Renal cortical epithelial cell (primary cell): ENCODE measurements at places on chromosomes 5 and 9. TPM values are rescaled to one million over a fixed set of nuclear protein-coding genes. Genes with fewer than 3 reads are reported as not detected.

- DNase-seq = no peak
Measured at GRCh38 chr5:131536211-131536826, 98.7 kb downstream of the RAPGEF6 start.

DNA sequence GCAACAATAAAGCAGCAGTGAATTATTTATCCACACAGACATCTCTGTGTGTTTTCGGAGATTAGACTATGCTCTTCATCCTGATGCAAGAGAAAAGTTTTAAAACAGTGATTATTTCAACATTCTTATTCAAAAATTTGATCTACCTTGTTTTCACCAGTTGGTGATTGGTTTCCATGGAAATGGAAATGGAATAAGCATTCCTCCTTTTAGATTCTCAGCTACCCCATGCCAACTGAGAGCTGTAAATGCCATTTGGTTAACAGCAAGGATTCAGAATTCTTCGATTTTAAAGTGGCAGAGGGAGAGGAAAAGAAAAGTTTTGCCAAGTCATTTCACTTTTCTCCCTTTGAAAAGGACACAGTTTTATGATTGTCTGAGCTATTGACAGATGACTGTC is 154.7 kb downstream of the PCSK5 start:
- peak; percentile 20 for DNase-seq

- no peak for DNase-seq
Measured at GRCh38 chr9:8494571-8494970, 695.0 kb upstream of the DMAC1 start.

DNA sequence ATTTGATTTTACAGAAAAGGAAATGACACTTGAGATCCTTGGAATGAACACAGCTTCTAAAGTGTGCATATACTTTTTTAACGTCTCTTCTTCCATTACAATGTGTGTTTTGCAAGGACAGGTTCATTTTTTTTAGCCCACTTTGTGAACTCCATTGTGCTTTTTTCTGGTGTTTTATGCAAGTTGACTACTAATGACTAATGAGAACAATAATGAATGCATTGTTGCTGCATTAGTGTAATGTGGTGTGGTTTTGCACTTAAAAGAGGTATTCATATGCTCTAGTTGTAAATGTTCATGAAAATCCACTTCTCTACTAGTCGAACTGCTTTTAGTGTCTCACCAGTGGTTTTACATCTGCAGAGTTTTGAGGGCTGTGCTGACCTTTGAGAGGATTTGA is 93.6 kb downstream of the UHRF2 start:
- peak; percentile 68 for DNase-seq

GRCh38 chr5:6950860-6951259 is 237.6 kb downstream of the TENT4A start:
- no peak for DNase-seq

GRCh38 chr9:37967014-37967760 is 63.3 kb upstream of the SLC25A51 start:
- DNase-seq = peak; percentile 70

GRCh38 chr9:114888607-114889006 is 41.8 kb downstream of the TNFSF8 start:
- DNase-seq = no peak

DNA sequence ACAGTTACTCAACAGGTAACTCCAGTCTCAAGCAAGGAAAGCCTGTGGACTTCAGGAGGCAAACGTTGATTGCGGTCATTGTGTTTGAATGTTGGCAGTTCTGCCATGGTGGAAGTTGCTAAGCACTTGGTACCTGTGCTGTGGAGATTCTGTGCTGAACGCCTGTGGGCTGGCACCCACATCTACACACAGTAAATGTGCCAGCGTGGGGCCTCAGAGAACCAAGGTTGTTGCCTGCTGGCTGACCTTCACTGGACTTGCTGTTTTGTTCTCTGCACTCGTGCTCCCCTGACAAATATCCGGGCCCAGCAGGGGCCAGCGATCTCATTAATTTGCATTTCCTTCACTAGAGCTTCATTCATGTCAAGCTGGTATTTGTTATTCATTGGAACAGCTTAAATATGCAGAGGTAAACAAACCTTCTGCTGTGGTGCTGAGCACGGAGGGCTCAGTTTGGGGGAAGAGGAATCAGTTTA is 141.8 kb downstream of the PRKACG start:
- DNase-seq = no peak

DNA sequence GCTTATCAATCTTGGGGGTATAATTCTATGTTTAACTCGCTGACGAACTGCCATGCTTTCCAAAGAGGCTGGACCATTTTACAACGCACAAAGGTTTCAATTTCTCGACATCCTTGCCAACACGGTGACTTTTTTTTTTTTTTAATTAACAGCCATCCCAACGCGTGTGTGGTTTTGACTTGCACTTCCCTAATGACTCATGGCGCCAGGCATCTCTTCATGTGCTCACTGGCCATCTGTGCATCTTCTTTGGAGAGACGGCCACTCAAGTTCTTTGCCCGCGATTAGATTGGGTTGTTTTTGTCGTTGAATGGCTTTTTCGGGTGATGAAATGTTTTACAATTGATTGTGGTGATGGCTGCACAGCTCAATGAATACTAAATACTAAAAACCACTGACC is 12.5 kb upstream of the CARD9 start:
- DNase-seq = no peak

GRCh38 chr9:91496351-91496750 is 72.7 kb upstream of the NFIL3 start:
- DNase-seq = no peak

DNA sequence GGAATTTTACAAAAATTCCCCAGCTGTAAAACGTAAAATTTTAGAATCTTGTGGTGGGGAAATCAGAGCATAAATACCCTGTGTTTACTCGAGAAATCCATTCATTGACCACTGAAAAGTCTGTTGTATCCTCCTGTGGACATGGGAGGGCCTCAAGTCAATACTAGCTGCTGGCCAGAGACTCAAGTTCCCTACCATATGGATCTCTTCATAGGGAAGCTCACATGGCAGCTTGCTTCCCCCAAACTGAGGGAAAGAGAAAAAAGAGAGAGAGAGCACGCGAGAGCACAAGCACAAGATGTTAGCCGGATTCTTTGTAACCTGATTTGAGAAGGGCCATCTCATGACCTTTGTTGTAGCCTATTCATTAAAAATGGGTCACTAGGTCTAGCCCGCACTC is 591.9 kb downstream of the LRRC70 start:
- no peak for DNase-seq

GRCh38 chr9:100473276-100474081 is 530 bp downstream of the TMEFF1 start:
- no peak for DNase-seq

DNA sequence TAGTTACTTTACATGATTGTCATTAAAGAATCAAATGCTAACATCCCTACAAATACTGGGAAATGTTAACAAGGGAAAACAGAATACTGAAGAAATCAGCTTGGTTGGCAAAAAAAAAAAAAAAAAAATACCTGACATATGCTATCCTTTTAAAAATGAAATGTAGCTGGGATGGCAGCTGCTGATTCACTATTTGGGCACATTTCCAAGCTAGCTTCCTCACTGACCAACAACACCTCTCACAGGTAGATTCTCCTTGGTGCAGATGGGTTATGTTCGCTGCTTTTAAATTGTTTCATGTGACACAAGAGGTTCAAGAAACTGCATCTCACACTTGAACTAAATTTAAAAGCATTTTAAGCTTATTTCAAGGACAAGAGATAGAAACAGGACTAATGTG is 6.1 kb upstream of the PRUNE2 start:
- DNase-seq = peak; percentile 48

- DNase-seq = no peak
Measured at GRCh38 chr9:136250676-136251075, 5.1 kb upstream of the QSOX2 start.

- DNase-seq = no peak
Measured at GRCh38 chr9:132365986-132366385, 11.2 kb upstream of the SETX start.

- DNase-seq = no peak
Measured at GRCh38 chr9:35615981-35616680, 2.1 kb downstream of the CD72 start.

DNA sequence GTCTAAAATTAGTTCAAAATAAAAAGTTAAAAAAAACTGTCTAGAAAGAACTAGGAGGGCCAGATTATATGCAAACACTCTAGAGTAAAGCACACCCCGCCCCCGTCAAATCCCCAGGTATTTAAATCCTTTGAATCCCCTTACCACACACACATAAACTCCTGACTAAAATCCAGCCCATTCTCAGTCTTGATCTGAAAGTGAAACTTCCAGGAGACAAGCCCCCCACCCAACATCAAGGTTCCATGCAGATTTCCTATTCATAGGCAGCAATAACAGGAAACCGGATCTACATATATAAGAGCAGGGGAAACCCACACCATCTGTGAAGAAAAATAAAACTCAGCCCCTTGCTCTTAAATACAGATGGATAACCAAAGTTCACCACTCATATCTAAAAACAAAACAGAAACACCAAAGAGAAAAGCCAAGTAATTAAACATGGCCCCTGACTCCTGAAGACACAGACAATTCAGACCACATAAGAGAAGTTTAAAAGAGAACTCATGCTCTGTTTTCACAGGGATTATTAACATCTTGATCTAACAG is 42.3 kb downstream of the MARCHF3 start:
- no peak for DNase-seq

GRCh38 chr5:97838214-97838613 is 655.2 kb upstream of the RIOK2 start:
- DNase-seq = peak; percentile 91

DNA sequence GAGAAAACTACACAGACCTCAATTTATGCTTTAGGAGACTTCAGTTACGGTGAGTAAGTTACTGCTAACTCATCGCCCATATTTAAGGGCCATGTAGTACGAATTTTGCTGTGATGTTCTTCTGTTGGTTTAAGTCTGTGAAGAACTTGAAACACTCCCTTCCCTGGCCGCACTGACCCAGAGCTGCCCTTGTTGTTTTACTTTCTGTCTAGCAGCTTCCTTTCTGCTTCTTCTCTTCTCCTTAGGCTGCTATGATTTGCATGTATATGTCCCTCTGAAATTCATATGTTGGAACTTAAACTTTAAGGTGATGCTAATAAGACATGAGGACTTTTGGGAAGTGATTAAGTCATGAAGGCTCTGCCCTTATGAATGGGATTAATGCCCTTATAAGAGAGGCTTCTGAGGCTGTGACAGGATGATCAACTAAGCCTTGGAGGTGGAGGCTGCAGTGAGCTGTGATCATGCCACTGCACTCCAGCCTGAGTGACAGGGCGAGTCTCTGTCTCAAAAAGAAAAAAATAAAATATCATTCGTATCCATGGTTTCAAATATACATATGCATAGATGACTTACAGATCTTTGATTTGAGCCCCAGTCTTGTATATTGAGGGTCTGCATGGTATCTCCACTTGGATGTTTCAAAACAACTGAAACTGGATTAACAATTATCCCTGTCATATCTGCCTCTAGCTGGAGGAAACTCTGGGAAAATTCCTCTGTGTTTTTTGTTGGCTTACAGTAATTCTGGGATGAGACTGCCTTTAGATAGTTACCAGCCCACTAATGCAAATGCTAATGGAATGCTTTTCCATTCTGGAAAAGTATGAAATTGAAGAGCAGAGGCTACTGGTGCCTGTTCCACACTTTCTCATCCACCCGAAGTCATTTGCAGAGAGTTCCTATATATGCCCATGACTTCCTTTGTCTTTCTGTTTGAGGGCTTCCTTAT is 263.4 kb upstream of the ACTBL2 start:
- DNase-seq = no peak

- no peak for DNase-seq
Measured at GRCh38 chr9:88280816-88281382, 107.3 kb upstream of the SPIN1 start.

GRCh38 chr5:78162253-78162862 is 132.1 kb downstream of the AP3B1 start:
- DNase-seq = peak; percentile 50

- DNase-seq = no peak
Measured at GRCh38 chr9:26368241-26368640, 524.4 kb downstream of the CAAP1 start.

DNA sequence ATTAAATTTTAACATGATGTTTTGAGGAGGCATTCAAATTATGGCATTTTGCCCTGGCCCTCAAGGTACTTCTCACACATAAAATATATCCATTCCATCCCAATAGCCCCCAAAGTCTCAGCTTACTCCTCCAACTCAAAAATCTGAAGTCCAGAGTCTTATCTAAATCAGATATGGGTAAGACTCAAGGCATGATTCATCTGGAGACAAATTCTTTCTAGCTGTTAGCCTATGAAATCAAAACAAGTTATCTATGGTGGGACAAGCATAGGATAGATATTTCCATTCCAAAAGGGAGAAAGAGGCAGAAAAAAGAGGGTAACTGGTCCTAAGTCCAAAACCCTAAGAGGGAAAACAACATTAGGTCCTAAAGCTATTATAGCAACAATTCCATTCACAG is 408.4 kb downstream of the ZNF608 start:
- DNase-seq = no peak

DNA sequence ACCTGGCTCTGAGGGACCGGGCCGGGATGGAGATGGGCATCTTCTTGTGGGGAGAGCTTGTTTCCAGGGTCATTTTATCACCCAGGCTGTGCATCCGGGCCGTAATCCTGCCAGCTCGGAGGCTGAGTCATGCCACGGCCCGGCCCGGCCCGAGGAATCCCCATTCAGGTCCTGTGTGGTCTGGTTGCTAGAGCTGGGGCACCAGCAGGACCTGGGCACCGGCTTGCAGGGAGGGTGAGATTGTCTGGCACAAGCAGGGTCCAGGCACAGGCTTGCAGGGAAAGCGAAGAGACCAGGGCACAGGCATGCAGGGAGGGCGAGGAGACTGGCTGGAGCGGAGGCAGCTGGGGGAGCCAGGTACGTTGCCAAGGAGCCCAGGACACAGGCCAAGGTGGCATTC is 106.8 kb downstream of the RXRA start:
- DNase-seq = peak; percentile 28

DNA sequence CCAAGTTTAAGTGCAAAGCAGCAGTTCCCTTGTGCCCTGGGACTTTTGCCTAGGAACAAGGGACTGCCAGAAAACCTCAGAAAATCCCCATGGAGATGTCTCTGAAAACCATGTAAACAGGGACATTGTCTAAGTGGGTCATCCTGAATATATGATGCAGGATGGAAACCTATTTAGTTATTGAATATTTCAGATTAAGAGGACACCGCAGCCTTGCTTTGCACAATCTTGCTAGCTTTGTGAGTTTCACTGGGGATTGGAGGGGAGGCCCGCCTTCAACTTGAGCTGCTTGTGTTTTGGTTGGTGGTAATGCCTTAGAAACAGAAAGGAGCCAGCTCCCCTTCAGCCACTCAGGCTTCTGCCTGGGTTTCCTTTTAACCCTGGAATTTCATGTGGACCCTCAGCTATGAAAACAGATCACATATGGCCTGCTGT is 112.8 kb downstream of the C9orf152 start:
- no peak for DNase-seq

PKD2L2 gene
- total RNA-seq = 0.05 TPM in 1 of 2 replicates, not detected in the other

TMEM203 gene
- total RNA-seq = 30.2 and 42.8 TPM in 2 replicates

NPR3 gene
- 2.8 and 16.0 TPM in 2 replicates for total RNA-seq

MSMP gene
- total RNA-seq = not detected in 2 replicates

HAVCR2 gene
- total RNA-seq = 2.0 and 8.2 TPM in 2 replicates

PLAC8L1 gene
- not detected in 2 replicates for total RNA-seq

ZNF474 gene
- 0.17 and 0.50 TPM in 2 replicates for total RNA-seq

FLT4 gene
- total RNA-seq = 0.35 and 0.55 TPM in 2 replicates

PFN3 gene
- total RNA-seq = not detected in 2 replicates

CDO1 gene
- total RNA-seq = 0.17 and 0.55 TPM in 2 replicates

ZNF366 gene
- total RNA-seq = 0.05 TPM in 1 of 2 replicates, not detected in the other

BTNL9 gene
- total RNA-seq = not detected in 2 replicates

SPACA9 gene
- total RNA-seq = 0.52 and 6.5 TPM in 2 replicates

PCDHGA3 gene
- 0.17 and 1.0 TPM in 2 replicates for total RNA-seq

PCDHGA7 gene
- 0.52 and 2.3 TPM in 2 replicates for total RNA-seq

PRRX2 gene
- 0.45 TPM in 1 of 2 replicates, not detected in the other for total RNA-seq

PCDH12 gene
- 0.35 and 0.45 TPM in 2 replicates for total RNA-seq
